Activated CD4-positive, alpha-beta T cell treated with anti-CD3 and anti-CD28 coated beads for 36 hours (primary cell): ENCODE measurements at places on chromosomes 4 and X. TPM values are rescaled to one million over a fixed set of nuclear protein-coding genes. Genes with fewer than 3 reads are reported as not detected.

Gene NLGN4X
- total RNA-seq = 0.21 TPM

Gene SLC6A14
- total RNA-seq = not detected

Gene TMSB15C
- total RNA-seq = 3.3 TPM

Gene RPA4
- 0.26 TPM for total RNA-seq

Gene RTL9
- 0.09 TPM for total RNA-seq

Gene CA5B
- 17.7 TPM for total RNA-seq

Gene SGMS2
- 0.84 TPM for total RNA-seq

Gene TAPT1
- 34.4 TPM for total RNA-seq

Gene GUCY1B1
- 0.37 TPM for total RNA-seq

Gene TMPRSS11B
- not detected for total RNA-seq

Gene UGT2B10
- total RNA-seq = not detected

Gene MAGEE2
- total RNA-seq = not detected

- no peak overlapping the region for H3K27ac ChIP-seq
- no peak for DNase-seq
- H3K4me1 ChIP-seq = peaks cover under 1% of the 10 kb centered on the region
- H3K4me3 ChIP-seq = no peak overlapping the region
Observed at GRCh38 chr4:153018684-153019083, 82.6 kb downstream of the FHDC1 start.

DNA sequence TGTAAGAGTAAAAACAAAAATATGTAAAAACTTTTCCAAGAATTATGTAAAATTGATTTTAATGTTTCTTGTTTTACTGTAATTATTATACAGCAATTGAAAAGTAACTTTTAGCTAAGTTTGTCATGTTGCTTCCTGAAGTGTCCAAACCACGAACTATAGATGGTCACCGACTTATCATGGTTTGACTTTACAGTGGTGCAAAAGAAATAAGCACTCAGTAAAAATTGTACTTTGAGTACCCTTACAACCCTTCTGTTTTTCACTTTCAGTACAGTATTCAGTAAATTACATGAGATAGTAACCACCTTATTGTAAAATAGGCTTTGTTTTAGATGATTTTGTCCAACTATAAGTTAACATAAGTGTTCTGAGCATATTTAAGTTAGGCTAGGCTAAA is 93.8 kb downstream of the SLC10A6 start:
- H3K27ac ChIP-seq = no peak overlapping the region
- H3K36me3 ChIP-seq = no peaks in the 10 kb centered on the region
- H3K27me3 ChIP-seq = peaks cover 1% of the 10 kb centered on the region
- H3K4me1 ChIP-seq = no peaks in the 10 kb centered on the region

DNA sequence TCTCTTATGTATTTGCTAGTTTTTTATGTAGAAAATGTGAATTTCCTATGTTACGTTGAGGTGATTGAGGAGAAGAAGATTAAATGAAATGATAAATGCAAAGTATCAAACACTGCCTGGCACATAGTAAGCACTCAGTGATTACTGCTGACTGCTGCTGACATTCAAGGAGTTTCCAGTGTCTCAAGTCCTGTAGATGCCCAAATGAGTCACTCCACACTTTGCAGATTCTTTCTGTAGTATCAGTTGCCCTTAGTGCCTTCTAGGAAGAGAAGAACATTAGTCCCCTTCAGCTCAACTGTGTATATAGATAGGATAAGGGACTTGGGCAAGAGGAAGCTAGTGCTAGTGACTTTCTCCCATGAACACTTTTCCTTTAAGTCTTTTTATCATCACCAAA is 240.5 kb upstream of the TEX13A start:
- no peak overlapping the region for H3K4me3 ChIP-seq
- H3K4me1 ChIP-seq = no peaks in the 10 kb centered on the region
- no peak overlapping the region for H3K27ac ChIP-seq
- DNase-seq = no peak
- H3K36me3 ChIP-seq = no peaks in the 10 kb centered on the region

GRCh38 chr4:120443116-120443515 is 376.5 kb upstream of the MAD2L1 start:
- H3K27me3 ChIP-seq = peaks cover 4% of the 10 kb centered on the region
- no peak overlapping the region for H3K4me3 ChIP-seq
- no peaks in the 10 kb centered on the region for H3K4me1 ChIP-seq
- DNase-seq = no peak
- no peaks in the 10 kb centered on the region for H3K36me3 ChIP-seq

GRCh38 chrX:1093586-1094421 is 118.6 kb downstream of the CRLF2 start:
- peaks cover 10% of the 10 kb centered on the region for H3K4me1 ChIP-seq
- H3K4me3 ChIP-seq = peak overlapping the region; percentile 66
- H3K27me3 ChIP-seq = no peaks in the 10 kb centered on the region
- peak overlapping the region; percentile 85 for H3K27ac ChIP-seq
- H3K36me3 ChIP-seq = no peaks in the 10 kb centered on the region

DNA sequence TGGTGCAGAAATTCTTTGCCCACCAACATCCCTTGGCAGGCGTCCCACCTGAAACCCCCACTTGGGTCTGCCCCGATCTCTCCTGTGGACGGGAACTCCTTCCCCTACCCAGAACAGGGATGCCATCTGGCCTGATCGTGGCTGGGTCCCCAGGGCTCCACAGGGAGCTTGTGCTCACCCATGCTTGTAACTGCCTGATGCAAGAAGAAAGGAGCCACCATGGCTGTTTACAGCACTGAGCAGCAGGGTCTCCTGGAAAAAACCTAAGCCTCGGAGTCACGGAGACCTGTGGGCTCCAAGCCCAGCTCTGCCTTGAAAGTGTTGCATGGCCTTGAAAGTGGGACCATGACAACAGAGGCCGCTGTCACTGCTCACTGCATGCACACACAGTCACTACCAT is 101.5 kb upstream of the AFAP1 start:
- H3K36me3 ChIP-seq = no peaks in the 10 kb centered on the region
- peaks cover 2% of the 10 kb centered on the region for H3K27me3 ChIP-seq
- H3K4me1 ChIP-seq = no peaks in the 10 kb centered on the region
- H3K4me3 ChIP-seq = no peak overlapping the region

GRCh38 chr4:55574252-55574651 is 17.8 kb downstream of the PDCL2 start:
- peaks cover 6% of the 10 kb centered on the region for H3K4me1 ChIP-seq
- H3K27ac ChIP-seq = no peak overlapping the region
- peaks cover 8% of the 10 kb centered on the region for H3K27me3 ChIP-seq
- peak; percentile 16 for DNase-seq
- H3K4me3 ChIP-seq = no peak overlapping the region

GRCh38 chr4:122766950-122767349 is 34.4 kb downstream of the BBS12 start:
- peaks cover 2% of the 10 kb centered on the region for H3K27me3 ChIP-seq
- peaks cover 27% of the 10 kb centered on the region for H3K4me1 ChIP-seq
- no peaks in the 10 kb centered on the region for H3K36me3 ChIP-seq
- DNase-seq = no peak
- no peak overlapping the region for H3K4me3 ChIP-seq

DNA sequence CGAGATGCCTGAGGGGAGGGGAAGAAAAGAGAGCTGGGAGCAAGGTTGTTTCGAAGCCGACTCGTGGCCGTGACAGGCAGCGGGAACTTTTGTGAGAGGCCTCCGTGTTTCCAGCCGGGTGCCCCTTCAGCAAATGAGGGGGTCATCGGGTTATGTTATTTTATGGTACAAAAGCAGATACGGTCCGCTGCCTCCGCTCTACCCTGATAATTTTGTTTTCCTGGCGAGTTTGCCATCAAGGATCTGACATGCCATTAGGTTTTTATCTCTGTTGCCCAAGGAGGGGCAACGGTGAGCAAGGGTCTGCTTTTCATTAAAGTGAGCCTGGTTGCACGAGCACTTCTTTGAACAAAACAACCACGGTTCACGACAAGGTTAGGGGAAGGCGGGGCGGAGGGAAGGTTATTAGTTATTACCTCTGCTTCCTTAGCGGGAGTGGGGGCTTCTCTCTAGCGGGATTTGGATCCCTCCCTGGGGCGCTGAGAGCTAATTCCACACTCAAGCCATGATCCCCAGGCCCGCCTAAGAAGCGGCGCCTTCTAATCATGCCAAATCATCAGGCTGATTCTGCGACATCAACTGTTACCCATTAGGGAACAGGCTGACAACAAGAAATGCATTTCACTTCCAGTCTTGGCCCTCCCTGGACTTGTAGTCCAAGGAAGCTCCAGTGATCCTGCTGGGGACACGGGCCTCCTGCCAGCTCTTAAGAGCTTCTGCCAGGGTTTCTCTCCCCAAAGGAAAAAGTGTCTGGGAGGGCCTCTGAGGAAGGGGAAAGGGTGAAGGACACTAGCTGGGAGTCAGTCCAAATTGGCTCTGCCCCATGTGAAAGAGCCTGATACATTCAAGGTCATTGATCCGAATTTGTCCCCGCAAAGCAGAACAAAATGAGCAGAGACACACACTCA is 617.7 kb downstream of the MID1IP1 start:
- peaks cover 9% of the 10 kb centered on the region for H3K36me3 ChIP-seq
- no peak for DNase-seq
- peaks cover 45% of the 10 kb centered on the region for H3K4me1 ChIP-seq
- H3K4me3 ChIP-seq = peak overlapping the region; percentile 15
- no peaks in the 10 kb centered on the region for H3K27me3 ChIP-seq

DNA sequence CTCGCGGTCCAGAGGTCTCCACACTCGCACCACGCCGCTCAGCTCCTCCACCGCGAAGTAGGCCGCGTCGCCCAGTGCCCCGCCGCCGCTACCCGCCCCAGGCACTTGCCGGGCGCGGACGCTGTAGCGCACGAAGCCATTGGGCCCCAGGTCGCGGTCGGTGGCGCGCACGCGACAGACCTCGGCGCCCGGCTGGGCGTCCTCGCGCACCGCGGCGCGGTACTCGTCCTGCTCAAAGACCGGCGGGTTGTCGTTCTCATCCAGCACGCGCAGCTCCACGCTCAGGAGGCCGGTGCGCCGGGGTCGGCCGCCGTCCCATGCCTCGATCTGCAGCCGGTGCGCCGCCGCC is 1.4 kb downstream of the DCHS2 start:
- H3K4me3 ChIP-seq = peak overlapping the region; percentile 67
- H3K27me3 ChIP-seq = peaks cover 53% of the 10 kb centered on the region
- no peaks in the 10 kb centered on the region for H3K36me3 ChIP-seq
- peak; percentile 17 for DNase-seq

GRCh38 chrX:106894392-106894909 is 8.7 kb downstream of the RIPPLY1 start:
- H3K4me3 ChIP-seq = no peak overlapping the region
- no peaks in the 10 kb centered on the region for H3K4me1 ChIP-seq
- H3K36me3 ChIP-seq = no peaks in the 10 kb centered on the region
- no peak overlapping the region for H3K27ac ChIP-seq

GRCh38 chr4:153725831-153726154 is 34.0 kb downstream of the RNF175 start:
- DNase-seq = no peak
- no peaks in the 10 kb centered on the region for H3K36me3 ChIP-seq

GRCh38 chr4:55173580-55173979 is 48.2 kb upstream of the KDR start:
- no peak overlapping the region for H3K4me3 ChIP-seq
- no peaks in the 10 kb centered on the region for H3K4me1 ChIP-seq
- H3K27me3 ChIP-seq = peaks cover 15% of the 10 kb centered on the region

DNA sequence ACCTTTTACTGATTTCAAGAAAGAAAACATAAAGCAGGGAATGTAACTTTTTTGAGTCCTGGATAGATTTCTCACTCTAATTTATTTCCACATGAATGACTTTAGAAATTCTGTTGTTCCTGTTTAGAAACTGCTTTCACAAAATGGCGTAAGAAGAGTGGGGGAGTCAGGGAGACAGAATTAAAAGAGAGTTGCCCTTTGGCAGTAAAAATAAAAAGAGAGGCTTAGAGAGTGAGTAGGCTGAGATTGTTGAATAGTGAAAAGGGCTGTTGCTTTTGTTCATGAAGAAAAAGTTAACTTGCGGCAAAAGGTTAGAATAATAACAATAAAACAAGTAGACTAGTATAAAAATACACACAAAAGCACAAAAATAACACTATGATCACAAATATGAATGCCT is 166.1 kb downstream of the TBCK start:
- no peak overlapping the region for H3K4me3 ChIP-seq
- H3K27me3 ChIP-seq = no peaks in the 10 kb centered on the region
- H3K4me1 ChIP-seq = no peaks in the 10 kb centered on the region
- H3K36me3 ChIP-seq = peaks cover 58% of the 10 kb centered on the region
- H3K27ac ChIP-seq = no peak overlapping the region

GRCh38 chr4:41757521-41758156 is 9.1 kb upstream of the PHOX2B start:
- no peak overlapping the region for H3K4me3 ChIP-seq
- H3K27me3 ChIP-seq = peaks cover 33% of the 10 kb centered on the region
- H3K36me3 ChIP-seq = no peaks in the 10 kb centered on the region
- no peak overlapping the region for H3K27ac ChIP-seq
- H3K4me1 ChIP-seq = no peaks in the 10 kb centered on the region

DNA sequence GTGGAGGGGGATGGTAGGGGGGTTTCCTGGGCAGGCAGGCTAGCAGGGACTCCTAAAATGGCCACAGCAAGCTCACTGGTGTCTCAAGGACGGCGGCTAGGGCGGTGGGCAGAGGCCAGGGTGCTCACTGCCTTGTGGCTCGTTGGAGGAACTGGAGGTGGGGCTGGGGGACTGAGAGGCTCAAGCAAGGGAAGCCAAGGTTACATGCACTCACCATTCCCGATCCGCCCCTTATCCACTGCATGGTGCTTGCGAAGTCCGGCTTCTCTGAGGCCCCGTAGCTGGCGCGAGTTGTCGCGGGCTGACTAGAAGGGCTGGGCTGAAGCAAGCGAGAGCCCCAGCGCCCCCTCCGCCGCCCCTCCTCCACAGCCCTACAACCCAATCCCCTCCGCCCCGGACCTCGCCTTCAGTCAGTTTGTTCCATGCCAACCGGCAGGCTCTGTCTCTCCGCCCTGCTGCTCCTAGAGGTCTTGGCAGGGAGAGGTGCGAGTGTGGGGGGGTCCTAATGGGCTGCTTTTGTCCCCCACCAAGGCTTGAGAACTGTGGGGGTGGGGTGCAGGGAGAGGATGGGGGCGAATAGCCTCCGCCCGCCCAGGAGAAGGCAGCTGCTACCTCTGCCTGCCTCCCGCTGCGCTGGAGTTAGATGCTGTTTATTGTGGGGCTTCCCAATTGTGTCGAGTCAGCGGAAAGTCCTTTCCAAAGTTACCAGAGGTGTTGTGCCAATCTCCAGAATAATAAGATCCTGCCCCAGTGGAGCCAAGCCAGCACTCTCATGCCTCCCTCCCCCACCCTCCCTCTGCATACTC is at the start of gene ARHGEF9:
TSS of gene ARHGEF9 (minus strand) at position 313 of the 806 bp plus-strand sequence. CDS start at position 244, 69 bp downstream.
- H3K36me3 ChIP-seq = no peaks in the 10 kb centered on the region
- H3K4me1 ChIP-seq = peaks cover 1% of the 10 kb centered on the region
- peaks cover 1% of the 10 kb centered on the region for H3K27me3 ChIP-seq
- no peak within 1 kb of the TSS for H3K27ac ChIP-seq
- peak within 1 kb of the TSS; percentile 39 for H3K4me3 ChIP-seq

DNA sequence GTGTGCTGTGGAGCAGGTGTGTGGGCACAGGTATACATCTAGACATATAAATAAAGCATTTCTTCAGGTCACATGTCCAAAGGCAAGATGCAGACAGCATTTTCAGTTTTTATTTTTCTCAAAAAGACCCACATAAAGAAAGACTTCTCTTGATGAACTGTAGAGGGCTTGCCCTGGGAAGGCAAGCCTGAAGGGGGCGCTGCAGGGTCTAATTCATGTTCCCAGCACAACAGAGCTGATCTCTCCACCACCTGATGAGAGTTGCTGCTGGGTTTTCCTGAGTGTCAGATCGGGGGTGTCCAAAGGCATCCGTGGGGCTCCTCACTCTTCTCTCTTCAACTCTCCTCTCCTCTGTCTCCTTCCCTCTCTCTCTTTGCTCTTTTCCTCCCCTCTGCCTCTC is 26.6 kb downstream of the ADRA2C start:
- no peak overlapping the region for H3K27ac ChIP-seq
- no peak overlapping the region for H3K4me3 ChIP-seq
- peaks cover 15% of the 10 kb centered on the region for H3K27me3 ChIP-seq
- DNase-seq = peak; percentile 30
- no peaks in the 10 kb centered on the region for H3K36me3 ChIP-seq

- DNase-seq = no peak
- H3K4me1 ChIP-seq = no peaks in the 10 kb centered on the region
- no peak overlapping the region for H3K4me3 ChIP-seq
- peaks cover 11% of the 10 kb centered on the region for H3K27me3 ChIP-seq
- H3K27ac ChIP-seq = no peak overlapping the region
Observed at GRCh38 chr4:7309181-7309580, 116.8 kb downstream of the SORCS2 start.
